ENCODE measurements at places on chromosomes 2 and 18.

DNA sequence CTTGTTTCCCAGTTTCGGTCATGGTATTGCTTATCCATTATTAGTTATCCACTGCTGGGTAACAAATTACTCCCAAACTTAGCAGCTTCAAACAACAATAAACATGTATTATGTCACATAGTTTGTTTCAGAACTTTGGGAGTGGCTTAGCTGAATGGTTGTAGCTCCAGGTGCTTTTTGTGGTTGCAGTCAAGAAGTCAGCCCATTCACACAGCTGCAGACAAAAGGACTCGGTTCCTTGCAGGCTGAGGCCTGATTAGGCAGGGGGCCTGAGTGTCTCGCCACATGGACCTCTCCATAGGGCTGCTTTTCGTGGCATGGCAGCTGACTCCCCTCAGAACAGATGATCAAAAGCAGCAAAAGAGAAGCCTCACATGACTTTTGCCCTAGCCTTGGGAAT, 58.2 kb upstream of the ITGA4 start:
- no peak for DNase-seq

- no peak for DNase-seq
These were observed 5.6 kb downstream of the CELF4 start for GRCh38 chr18:37560003-37560402.

DNA sequence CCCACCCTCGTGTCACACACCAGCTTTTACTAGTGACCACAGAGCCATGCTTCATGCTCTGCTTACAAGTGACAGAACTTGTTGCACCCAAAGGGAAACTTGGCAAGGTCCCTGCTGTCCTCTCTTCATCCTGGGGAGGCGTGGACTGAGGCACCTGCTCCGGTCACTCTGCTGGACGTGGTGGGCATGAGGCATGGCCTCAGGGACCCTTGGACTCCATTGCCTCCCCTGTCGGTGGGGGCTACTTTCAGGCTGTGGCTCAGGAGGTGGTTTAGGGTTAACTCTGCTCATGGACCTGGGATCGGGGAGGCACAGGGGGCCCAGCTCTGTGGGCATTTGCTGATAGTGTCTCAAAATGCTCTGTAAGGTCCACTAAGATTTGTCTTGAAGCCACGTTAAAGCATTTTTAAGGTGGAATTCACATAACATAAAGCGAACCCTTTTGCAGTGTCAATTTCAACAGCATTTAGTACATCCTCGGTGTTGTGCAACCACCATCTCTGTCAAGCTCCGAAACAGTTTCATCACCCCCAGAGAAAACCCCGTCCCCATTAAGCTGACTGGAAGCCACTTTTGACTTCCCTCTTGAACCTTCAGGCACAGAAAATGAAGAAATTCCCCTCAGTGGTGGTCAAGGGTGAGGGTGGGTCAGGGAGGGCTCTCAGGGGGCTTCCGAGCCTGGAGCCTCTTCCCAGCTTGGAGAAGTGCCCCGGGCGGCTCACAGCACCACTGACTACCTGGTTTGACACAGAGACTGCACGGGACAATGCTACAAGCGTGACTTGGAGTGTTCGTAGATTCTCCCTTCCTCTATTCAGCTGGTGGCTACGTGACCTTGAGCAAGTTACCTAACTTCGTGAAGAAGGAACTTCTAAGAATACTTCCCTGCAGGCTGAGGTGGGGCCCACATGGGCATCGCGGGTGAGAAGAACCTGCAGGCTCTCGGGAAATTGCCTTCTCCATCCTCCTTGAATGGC, 100.0 kb upstream of the HDAC4 start:
- DNase-seq, result peak; percentile 64

DNA sequence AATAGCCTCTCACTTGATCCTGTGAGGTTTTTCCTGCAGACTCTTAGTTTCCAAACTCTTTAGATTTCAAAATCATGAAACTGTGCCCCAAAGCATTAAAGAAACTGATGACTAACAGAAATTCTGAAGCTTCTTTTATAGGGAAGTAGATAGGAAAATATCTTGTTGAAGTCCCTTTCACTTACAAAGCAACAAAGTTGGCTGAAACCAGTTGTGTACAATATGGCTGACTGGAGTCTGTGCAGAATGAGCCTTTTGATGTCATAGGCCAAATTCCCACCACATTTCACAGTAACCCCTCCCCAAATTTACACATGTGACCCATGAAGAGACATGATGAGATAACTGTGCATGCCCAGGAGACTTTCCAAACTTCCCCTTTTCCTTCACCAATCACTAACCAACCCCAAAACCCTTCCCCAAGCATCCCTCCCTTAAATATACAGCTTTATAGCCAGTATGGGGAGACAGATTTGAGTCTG, 61.7 kb upstream of the NCK2 start:
- no peak for DNase-seq

DNA sequence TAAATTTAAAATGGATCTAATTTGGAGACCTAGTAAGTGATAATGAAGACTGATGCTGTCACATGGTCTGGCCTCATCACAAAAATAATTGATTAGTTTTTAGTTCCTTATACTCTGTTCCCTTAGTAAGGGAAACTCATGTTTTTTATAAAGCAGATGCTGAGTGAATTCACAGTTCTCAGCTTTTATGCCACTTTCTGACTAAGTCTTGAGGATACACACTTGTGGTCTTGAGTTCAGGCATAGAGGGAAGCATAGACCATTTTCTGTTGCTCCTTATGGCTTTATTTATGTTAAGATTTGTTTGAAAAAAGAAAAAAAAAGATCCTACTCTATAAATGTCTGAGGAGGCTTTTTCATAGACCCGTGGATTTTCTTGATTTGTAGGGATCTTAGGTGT, 91.1 kb downstream of the MAP4K4 start:
- DNase-seq, result no peak

DNA sequence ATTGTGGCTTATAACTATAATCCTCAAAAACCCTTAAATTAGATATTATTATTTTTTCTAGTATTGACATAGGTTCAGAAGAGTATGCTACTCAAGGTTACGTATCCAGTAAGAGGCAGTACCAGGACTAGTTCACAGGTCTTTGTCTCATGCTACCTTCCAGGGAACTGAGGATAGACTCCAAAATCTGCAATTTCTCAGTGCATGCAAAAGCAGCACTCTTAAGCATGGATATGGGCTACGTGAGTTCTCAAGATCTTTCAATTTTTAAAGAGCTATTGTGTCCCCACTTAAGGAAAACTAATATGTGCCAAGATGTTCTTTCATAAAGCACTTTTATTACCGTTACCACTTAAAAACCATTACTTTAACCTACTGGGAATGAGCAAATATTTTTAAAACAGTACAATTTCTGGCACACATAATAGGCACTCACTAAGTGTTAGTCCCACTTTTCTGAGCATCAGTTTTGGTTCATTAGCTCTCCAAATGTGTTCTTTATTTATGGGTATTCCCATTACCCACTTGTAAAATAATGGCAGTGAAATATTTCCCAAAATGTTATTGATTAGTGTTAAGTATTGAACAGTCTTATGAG, 113.8 kb upstream of the TTN start:
- no peak for DNase-seq
